ENCODE measurements at places on chromosomes 2 and 18. TPM values are rescaled to one million over a fixed set of nuclear protein-coding genes. Genes with fewer than 3 reads are reported as not detected.

Gene GREB1L
- total RNA-seq = 0.66 TPM

Gene ABCG8
- total RNA-seq = not detected

Gene PSMA8
- total RNA-seq = not detected

Gene FAP
- total RNA-seq = 1.3 TPM

Gene KIF1A
- not detected for total RNA-seq

Gene CHRNA1
- total RNA-seq = not detected

Gene GLB1L
- 1.2 TPM for total RNA-seq

Gene SLC5A7
- total RNA-seq = 0.19 TPM

Gene RIT2
- not detected for total RNA-seq

Gene ACADL
- 1.3 TPM for total RNA-seq

Gene ATP6V1B1
- 1.2 TPM for total RNA-seq

Gene C2orf66
- 0.18 TPM for total RNA-seq

Gene MBD5
- total RNA-seq = 23.8 TPM

DNA sequence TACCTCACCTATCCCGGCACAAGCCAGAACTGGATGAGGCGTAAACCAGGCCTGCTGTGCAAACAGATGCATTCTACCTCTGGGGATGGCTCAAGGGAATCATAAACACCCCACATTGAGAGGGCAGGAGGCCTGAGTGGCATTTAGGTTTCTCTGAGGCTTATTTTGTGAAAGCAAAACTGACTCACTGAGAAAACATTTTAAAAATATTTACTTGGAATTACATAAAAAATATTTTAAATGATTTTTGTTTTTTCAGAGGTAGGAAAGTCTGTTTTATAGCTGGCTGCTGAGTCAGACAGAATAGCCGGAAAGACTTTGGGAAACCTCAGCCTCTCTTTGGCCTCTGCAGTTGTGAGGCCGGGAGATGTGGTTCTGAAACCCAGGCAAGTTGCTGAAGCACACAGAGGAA is 244.1 kb downstream of the NCKAP5 start:
- no peak for DNase-seq

GRCh38 chr18:55152801-55153200 is 193.5 kb upstream of the CCDC68 start:
- DNase-seq = no peak

DNA sequence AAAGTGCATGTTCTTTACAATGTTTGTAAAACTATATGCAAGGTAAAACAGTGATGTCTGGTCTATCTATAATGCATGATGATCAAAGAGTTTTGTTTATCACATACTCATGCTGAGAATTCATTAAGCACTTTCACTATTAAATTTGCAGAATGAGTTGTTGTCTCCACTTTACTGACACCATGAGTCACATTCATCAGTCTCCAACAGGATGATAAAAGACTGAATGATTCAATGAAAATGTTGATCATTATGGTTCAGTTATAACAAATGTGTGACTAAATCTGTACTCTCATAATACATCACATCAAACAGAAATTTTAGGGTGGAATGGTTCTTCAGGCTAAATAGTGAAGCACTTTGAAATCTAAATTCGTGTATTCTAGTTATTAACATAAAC is 129.0 kb downstream of the ERBB4 start:
- DNase-seq = no peak

DNA sequence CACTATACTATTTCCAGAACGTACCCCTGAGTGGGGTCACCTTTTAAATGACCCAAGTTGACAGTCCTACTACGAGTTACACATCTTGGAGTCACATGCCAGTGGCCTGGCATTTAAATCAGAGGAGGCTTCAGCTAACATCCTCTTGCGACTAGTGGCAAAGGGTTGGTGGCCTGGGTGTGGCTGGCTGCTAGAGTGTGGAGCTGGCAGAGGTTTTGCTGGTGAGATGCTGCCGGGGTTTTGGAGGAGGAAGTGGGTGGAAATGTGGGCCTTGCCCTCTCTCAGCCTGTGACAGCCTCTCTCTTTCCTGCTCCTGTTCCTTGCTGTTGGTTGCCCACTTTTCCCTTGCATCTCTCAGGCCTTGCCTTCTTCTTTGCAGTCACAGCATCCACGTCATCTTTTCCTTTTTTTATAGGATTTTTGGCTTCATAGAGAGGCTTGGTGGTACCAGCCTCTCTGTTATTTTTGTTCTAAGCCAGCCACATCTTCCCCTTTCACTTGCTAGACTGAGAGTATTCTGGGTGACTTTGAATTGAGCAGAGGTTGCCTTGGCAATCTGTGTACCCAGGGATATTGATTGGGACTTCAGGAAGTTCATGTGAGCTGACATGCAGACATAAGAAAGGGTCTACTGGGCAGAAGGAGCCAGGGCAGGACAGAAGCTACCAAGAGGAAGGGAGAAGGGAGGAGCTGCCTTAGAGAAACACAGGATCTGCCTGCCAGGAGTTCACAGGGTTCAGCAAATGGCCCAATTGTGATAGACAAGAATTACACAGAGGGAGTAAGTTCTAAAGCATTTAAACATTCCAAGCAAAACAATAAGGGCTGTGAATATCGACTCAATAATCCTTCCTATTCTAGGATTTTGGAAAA is 55.4 kb downstream of the CDC42EP3 start:
- no peak for DNase-seq

DNA sequence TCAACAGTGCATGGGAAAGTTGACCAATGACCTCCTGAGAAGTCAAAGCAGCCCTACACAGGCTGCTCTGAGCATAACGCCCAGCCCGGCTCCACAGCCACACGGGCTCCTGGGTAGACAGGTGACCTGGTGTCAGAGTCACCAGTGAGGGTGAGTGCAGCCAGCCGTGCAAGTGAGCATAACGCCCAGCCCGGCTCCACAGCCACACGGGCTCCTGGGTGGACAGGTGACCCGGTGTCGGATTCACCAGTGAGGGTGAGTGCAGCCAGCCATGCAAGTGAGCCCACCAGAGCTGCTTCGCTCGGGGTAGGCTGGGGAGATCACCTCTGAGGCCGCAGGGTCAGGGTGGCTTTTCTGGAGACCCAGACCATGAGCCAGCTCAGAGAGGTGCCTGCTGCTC is 94.3 kb upstream of the TMEM18 start:
- DNase-seq = no peak

DNA sequence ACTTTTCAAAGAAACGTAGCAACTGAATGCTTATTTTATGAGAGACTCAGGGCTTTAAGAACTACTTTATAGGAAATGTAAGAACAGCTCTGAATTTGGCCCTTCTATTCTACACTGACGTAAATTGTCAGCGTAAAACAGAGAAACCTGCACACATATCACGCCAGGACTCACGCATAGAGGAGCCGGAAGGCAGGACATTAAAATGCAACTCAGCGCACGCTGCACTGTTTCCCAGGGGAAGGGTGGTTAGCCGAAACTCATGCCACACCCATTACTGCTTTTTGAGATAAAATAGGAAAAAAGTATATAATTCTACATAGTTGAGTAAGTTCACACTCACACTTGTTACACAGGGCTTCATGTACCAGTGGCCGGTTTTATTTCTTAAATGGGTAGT is 7.4 kb downstream of the TUBB6 start:
- DNase-seq = no peak

DNA sequence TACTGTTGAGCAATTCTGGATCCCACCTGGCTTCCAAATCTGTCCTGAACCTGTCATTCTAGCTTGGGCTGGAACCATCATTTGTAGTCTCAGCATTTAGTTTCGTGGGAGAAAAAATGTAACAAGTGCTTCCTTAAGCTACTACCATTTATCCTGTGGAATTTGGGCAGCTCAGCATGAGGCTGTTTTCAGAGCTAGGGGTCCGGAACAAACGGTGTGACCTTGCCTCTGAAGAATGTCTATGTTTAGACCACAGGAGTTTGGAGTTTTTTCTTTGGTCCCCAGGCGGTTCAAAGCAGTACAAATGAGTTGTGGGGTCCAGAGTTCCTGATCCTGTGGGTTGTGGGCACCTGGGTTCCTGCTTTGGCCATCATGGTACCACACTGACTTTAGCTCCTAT is 59.1 kb upstream of the TMEM178A start:
- no peak for DNase-seq

GRCh38 chr18:3715231-3716080 is 265.5 kb downstream of the TGIF1 start:
- no peak for DNase-seq

DNA sequence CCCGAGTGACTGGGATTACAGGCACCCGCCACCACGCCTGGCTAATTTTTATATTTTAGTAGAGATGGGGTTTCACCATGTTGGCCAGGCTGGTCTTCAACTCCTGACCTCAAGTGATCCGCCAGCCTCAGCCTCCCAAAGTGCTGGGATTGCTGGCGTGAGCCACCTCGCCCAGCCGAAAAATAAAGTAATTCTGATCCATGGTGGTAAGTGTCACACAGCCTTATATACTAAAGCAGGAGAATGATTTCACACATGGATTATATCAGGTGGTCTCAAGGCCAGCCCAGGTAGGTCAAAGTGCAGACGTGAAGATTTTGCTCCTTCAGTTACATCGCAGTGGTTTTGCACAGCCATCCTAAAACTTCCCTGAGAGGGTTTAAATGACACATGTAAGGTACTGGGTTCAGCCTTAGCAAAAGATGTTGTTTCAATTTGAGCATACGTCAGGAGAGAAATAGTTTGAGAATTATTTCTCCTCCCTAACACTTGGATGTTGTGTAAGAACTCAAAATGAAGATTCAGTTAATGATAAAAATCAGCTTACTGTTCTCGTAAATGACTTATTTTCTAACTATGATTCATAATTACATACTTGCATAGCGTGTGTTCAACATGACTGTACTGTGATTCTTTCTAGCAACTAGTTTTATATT is 93.0 kb upstream of the SLC39A10 start:
- no peak for DNase-seq

DNA sequence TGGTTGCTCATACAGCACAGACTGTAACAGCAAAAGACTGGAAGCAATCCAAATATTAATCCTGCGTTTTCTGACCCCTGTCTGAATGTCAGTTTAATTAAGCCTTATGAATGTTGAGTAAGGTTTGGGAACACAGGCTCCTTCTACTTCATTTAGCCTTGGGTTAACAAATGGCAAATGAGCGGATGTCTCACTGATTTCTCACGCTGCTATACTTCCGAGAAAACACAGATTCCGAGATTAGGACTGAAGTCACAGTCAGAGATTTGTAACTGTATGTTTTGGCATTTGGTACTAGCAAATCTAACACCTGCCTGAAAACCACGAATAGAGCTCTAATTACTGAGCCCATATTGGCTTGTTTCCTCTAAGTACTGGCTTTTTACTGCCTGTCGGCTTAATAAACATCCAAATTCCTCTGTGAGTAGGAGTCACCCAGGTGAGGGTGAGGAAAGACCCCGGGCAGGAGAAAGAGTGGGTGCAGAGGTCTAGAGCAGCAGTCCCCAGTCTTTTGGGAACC is 10.6 kb downstream of the MC5R start:
- DNase-seq = no peak

- DNase-seq = no peak
Measured at GRCh38 chr2:133456156-133456555, 112.1 kb downstream of the NCKAP5 start.

DNA sequence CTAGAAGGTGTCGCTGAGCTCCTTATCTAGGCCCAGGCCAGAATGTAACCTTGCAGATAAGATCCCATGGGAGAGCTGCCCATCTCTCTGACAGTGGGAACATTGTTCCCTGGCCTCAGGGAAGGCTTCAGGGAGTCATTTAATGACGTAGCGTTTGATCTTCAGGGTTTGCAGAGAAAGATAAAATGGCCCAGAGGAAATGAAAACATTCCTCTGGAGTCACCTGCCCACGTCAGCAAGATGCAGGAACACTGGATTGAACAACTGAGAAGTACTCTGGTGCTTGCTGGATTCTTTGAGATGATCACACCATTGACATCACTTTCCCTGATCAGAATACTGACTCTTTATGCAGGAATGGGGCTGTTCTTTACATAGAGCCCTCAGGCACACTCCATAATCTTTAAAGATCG is 51.6 kb downstream of the MAPK4 start:
- DNase-seq = no peak

- DNase-seq = no peak
Measured at GRCh38 chr2:178917555-178917954, 110.3 kb upstream of the TTN start.

- DNase-seq = no peak
Measured at GRCh38 chr2:118668431-118669424, 178.7 kb downstream of the EN1 start.

- no peak for DNase-seq
Measured at GRCh38 chr2:219573166-219573565, 1.1 kb downstream of the INHA start.

- no peak for DNase-seq
Measured at GRCh38 chr2:56109994-56110393, 73.8 kb upstream of the CCDC85A start.

- DNase-seq = no peak
Measured at GRCh38 chr2:168974428-168974827, 56.7 kb downstream of the ABCB11 start.

DNA sequence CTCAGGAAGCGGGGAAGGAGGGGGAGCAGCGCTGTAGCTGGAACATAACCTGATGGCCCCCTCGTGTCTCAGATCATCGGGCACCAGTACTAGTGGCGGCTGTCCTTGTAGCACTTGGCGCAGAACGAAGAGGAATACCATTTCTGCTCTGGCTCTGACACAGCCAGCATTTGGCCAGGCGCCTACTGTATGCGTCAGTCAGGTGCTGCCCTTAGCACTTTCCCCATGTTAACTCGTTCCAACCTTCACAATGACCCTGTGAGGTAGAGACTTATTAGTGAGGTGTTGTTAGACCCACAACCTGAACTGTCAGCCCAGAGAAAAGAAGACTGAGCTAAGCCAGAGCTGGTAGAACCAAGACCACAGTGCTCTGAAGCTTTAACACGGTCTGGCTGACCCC is 47.7 kb upstream of the EML6 start:
- no peak for DNase-seq

DNA sequence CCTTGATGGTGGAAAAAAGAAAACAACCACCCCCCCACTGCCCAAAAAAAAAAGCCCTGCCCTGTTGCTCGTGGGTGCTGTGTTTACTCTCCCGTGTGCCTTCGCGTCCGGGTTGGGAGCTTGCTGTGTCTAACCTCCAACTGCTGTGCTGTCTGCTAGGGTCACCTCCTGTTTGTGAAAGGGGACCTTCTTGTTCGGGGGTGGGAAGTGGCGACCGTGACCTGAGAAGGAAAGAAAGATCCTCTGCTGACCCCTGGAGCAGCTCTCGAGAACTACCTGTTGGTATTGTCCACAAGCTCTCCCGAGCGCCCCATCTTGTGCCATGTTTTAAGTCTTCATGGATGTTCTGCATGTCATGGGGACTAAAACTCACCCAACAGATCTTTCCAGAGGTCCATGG is 28.0 kb downstream of the MAL start:
- DNase-seq = no peak

DNA sequence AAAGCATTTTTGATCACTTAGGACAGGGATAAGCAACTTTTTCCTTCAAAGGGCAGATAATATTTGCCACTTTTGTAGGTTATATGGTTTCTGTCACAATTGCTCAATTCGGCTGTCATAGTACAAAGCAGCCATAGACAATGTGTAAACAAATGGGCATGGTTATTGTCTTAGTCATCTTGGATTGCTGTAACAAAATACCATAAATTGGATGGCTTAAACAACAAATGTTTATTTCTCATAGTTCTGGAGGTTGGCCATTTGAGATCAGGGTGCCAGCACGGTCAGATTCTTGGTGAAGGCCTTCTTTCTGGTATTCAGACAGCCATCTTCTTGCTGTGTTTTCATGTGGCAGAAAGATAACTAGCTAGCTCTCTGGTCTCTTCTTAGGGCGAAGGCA is 91.2 kb downstream of the TAF4B start:
- DNase-seq = no peak
